Fibroblast of skin of left quadriceps (primary cell): ENCODE measurements at places on chromosomes 3 and 15.
A peak's percentile ranks its signal among the peaks of the same experiment; 100 is the strongest.

GRCh38 chr15:64854041-64854440 lies 12.3 kb downstream of the PLEKHO2 start:
- no peak for DNase-seq

- no peak for DNase-seq
Measured at GRCh38 chr15:21261965-21262850, 178.1 kb downstream of the POTEB3 start.

DNA sequence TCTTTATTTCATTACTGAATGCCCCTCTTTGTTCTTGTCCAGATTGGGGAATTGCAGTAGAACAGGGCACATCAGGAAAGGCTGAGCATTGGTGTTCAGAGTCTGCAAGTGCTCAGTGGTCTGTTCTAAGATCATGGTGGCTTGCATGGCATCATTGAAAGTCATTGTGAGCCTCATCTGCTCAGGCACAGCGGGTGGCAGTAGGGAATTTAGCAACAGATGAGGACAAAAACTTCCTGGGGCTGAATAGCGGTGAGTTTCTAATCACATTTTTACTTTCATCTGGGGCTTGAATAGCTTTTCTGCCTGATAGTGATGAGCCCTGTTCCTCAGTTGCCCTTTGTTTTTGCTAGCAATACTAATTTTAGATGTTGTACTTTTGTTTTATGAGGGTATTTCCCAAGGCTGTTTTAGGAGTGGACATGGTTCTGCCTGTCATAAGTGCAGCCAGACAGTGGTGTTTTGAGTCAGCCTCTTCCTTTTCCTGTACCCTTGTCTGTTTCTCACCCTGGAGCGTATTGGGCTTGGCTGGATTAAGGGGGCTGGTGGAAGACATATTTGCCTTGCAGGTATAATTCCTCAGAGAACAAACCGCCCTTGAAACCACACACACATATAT lies 127.2 kb upstream of the IL12A start:
- DNase-seq: no peak

DNA sequence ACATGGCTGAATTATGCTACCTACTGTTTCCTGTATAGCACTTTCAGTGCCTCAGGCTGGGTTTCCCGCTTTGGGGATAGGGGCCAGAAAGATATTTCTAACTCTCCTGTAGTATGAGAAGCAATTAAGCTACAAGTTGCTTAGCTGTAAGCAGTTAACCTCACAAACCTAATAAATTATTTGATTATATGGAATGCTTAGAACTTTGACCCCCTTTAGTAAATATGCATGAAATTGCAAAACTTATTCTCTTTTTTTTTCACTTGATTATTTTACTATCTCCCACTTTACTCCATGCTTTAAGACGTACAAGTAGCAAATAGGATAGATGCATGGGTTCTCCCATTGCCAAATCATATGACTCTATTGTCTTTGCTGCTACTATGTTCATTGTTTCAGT lies 27.5 kb upstream of the CHMP2B start:
- no peak for DNase-seq

- DNase-seq: peak; percentile 98
Measured at GRCh38 chr3:21435871-21436270, 315.1 kb downstream of the ZNF385D start.
